ENCODE measurements at places on chromosomes 2 and 18.

- no peak for DNase-seq
Observed at GRCh38 chr18:23540867-23541266, 37.6 kb downstream of the RMC1 start.

DNA sequence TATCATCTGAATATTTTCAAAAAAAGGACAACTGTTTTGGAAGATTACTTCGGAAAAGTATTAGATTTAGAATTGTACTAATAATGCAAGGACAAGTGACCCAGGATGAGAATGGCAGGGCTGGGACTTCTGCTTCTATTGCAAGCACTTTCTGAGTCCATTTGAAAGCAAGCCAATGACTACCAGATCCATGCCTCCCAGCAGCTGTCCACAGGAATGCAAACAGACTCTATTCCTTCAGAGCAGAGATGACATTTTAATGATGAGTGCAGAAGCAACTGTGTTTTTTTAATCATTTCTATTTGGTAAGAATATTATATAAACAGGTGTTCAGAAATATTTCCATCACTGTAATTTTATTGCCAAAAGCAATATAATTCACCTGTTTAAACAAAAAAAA is 456.7 kb downstream of the SOX11 start:
- DNase-seq, result no peak

DNA sequence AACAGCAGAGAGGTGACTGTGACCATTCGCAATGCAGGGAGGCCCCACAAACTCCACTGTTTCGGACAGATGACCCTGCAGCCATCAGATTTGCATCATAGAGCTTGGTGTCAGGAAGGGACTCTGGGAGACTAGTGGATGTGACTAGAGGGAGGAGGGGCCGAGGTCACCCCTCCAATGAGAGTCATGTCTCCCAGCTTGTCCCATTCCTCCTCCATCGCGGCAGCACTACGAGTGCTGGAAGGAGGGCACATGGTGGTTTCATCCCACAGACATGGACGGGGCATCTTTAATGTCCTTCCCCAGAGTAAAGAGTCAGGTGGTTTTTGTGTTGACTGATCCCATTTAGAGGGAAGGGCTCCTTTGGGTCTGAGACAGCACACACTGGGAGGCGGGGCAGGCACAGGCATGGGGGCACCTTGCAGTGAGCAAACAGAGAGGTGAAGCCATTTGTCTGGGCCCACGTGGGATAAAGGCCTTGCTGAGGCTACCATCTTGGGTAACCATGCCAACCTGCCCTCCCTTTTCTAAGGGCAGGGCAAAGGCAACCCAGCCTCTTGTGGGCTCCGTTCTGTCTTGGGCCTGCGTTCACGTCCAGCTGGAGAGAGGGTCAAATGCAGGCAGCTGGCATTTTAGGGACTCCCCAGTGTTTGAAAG is 208.1 kb downstream of the ASB1 start:
- DNase-seq, result no peak

DNA sequence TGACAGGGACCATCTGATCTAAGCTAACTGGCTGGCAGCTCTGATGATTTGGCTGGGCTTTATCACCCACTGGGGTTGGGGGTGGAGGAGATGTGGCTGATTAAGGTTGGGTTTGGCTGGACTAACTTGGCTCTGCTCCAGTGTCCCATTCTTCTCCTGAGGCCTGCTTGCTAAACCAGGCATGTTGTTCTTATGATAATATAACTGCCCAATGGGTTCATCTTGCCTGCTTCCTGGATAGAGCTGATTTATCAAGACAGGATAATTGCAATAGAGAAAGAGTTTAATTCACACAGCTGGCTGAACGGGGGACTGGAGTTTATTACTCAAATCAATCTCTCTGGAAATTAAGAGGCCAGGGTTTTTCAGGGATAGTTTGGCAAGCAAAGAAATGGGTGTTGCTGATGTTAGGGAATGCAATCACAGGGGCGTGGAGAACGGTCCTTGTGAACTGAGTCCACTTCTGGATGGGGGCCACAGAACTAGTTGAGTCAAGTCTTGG is 150.4 kb downstream of the PTH2R start:
- no peak for DNase-seq

DNA sequence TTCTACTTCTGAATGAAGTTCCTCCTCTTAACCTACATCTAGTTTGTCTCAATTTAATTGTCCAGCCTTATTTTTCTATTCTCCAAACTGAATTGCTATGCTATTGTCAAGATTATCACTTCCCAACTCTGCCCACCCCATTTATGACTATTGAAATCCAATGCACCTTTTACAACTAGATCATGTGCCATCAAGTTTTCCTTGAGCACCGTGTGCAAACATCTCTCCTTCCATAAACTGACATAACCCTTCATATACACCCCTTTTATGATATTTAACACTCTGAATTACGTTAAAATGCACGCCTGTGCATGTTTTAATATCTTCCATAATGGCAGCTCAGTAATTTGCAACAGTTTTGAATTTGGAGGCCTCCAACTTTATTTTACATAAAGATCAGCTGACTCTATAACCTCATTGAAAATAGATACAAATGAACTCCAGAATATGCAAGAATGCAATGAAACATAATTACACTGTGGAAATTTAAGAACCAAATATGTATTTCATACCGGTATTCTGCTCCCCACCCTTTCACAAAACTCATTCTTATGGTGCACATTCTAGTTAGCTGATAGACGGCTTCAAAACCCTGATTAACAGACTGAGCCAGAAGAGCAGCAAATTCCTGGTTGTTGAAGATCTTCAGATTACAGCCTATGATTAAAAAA is 85.5 kb downstream of the SMAD2 start:
- no peak for DNase-seq

GRCh38 chr2:219560037-219560892 is 11.1 kb downstream of the OBSL1 start:
- DNase-seq, result no peak

GRCh38 chr2:216991563-216991962 is 131.7 kb upstream of the TNP1 start:
- peak; percentile 35 for DNase-seq

GRCh38 chr2:112973156-112973555 is 4.7 kb upstream of the IL36G start:
- DNase-seq, result no peak

DNA sequence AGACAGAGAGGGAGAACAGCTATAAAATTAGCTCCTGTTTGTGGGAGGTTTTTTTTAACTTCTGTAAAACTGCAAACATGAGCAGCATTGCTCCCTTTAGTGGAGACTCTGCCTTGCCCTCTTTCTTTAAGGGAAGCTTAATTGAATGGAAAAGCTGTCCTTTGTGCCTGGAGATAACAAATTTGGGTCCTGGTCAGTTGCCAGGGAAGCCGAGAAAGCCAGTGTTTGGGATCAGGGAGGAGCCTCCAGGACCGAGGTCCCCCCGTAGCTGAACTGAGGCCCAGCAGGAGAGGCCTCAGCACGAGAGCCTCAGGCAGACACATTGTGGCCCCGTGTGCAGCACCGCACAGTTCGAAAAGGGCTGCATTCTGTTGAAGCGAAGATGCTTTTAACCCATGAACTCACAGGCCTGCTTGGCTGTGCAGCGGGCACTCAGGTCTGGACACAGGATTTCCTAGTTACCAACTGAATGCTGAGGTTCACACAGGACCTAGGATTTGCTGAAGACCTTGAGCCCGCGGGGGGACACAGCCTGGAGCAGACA is 369.7 kb downstream of the DCDC2C start:
- DNase-seq, result no peak

DNA sequence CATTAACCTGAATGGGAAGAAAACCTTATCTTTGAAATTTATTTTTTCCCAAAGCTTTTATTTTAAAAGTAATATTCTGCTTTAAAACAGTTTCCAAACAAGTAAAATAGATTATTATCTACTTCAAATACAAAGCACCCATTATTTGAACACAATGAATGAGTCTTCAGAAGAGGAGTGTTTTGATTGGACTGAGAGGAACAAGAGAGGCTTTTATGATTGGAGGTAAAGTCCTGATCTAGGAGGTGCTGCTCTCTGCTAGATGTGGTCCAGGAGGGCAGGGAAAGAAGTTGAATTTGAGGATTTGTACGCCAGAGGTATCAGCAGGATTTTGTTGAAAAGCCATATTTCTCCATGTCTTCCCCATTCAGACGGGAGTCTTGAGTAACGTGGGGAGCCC is 900.7 kb downstream of the SOCS6 start:
- no peak for DNase-seq

DNA sequence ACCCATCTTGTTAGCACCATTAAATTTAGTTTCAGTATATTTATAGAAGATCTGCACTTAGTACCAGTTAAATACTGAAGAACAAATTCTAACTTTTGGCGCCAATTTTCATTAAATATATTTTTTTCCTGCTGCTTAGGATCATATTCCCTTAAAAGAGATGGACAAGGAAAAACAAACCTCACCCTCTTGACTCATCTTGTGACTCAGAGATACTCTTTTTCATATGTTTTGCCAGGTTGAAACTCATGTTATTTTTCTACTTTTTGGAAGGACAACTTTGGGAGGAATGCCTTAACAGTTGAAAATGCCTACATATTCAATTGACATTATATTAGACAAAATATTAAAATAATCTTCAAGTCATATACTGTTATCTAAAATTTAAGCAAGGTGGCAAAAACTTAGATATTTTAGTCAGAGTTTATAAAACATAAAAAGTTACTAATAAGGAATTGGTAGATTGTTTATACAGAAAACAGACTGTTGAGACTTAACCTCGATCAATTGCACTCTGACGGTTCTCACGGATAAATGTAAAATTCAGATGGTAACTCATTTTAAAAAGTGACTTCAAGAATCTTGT is 36.2 kb downstream of the PNO1 start:
- DNase-seq, result no peak

DNA sequence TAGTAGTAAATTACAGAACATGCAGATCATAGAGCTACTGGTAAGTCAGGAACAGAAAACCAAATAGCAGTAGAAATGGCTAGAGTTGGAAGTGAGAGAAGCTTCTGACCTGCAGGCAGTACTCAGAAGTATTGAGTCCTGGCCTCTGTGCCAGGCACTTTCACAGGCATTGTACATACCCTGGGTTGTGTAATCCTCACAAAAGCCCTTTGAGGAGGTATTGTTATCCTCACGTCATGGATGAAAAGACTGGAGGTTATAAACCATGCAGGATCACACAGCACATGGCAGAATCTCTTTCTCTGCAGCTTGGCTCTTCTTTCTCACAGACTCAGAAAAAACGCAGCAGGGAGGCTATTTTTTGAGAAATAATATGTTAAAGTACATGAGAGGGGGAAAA is 789.3 kb upstream of the FAM98A start:
- DNase-seq, result no peak

DNA sequence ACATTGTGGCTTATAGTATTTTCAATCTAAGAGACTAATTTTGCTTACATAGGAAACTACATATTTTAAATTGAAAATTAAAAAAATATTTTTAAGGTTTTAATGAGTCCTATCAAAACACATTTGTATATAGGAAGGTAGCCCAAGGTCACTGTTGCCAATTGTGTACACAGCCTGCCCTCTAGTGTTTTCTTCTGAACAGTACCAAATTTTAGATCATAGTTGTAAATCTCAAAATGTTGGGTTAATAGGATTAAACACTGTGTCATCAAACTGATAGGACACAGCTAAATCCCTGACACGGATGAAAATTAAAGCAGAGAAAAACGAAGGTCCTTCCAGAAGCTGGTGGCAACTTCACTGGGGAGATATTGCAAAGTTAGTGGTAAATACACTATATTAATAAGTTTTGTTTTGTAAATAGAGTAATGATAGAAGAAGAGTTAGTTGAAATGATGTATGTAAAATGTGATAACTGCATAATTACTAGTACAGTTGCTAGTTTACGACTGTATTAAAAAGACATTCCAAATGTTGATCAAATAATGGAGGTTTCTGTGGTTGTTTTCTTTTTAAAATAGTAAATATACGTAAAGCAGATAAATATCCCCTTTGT is 19.7 kb downstream of the CLUL1 start:
- DNase-seq, result peak; percentile 67

DNA sequence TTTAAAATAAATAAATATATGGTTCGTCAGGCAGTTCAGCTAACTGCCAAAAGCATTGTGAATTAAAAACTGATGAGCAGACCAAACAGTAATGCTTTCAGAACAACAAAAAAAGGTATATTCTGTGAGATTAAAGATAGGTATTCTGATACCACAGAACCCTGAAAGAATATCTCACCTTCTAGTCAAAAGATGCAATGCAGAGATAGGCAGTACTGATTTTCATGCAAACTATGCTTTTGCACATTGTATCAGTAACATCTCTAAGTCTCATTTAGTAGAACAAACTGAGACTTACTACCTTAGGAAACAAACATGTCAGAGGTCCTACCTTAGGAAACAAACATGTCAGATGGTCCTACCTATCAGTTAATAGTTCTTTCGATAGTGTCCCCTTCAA is 32.4 kb downstream of the CUL3 start:
- no peak for DNase-seq

- DNase-seq, result no peak
Observed at GRCh38 chr18:51890762-51891161, 449.2 kb upstream of the DCC start.

DNA sequence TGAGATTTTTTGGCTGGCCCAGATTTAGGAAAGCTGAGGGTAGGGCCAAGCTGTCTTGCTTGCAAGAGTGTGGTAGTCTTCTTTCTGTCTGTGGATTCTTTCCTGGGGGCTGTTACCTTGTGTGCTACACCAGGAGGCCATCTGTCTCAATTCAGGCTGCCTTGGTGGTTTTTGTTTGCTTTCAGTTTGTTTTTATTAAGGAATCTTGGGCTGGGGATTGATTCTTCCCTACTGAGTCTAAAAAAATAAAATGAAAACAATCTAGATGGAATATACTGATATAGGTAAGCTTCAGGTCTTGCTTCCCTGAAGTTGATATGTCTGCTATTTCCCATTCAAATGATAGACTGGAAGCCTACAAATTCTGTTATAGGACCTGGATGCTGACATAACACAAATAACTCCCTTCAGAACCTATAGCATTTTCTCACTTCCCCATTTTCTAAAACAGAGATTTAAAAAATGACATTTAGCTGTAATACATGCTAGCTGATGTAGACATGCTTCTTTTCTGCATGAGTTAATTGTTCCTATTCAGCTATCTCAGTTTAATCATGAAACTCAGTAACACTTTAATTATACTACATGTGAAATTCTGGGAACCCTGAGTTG is 5.3 kb downstream of the LHCGR start:
- DNase-seq, result no peak

DNA sequence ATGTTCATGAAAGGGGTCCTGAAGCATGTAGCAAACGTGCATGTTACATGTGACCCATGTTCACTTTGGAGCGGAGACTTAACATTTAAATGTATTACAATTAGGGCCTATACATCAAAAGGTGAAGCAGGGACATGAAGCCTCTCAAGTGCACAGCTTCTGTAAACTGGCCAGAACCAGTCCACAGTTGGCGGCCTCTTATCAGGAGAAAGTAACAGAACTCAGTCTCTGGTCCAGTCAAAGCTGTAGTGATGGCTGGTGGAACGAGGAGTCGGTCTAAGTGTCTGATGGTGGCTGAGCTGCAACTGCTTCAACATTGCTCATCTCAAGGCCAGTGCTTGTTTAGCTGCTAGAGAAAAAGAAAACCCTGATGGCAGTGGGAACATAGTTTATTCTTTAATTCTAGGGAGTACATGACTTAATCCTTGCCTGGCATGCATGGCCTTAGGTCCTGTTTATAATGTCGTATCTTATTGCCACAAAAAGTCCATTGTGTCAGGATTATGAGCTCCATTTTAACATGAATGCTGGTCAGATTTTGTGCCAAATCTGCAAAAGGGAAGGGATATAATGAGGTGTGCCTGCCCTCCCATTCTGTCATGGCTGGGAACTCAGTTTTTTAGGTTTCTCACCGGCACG is 22.2 kb upstream of the YES1 start:
- no peak for DNase-seq

All from kidney (tissue), 22 donors.